Activated CD4-positive, alpha-beta T cell treated with anti-CD3 and anti-CD28 coated beads, Interleukin-2, amount 50 U/mL, for 48 hours (primary cell): ENCODE measurements at places on chromosomes 12 and 14.

DNA sequence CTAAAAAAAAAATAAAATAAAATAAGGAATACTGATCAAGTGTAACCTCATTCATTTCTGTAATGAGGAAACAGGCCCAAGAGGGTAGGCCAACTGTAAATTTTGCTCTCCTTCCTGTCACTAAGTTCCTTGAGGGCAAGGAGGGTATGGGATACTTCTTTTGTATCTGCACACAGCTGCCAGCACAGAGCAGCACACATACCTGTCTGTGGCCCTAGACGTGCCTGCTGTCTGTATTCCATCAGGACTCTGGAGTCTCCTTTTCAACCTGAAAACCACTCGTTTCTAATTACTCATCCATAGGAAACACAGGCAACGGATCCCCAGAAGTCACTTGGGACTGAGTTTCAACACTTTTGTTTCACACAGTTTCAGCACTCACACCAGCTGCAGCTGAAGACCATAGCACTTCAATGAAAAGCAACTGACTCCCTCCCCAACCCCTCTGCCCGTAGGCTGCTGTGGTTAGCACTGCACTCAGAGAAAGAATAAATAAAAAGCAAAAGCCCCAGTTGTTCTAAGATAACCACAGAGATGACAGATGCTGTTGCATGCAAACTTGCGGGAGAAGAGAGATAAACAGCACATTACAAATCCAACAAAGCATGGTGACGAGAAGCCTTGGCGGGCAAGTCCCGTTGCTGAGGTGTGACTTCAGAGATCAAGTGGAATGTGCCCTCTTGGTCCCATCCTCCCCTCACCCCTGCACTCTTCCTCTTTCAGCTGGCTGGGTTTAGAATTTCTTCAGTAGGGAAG, 24.9 kb downstream of the CRACR2A start:
- DNase-seq, result peak; percentile 33

- no peak for DNase-seq
Measured at GRCh38 chr14:72801381-72801812, 92.5 kb downstream of the DPF3 start.

GRCh38 chr14:84027351-84027750, 1502.6 kb upstream of the FLRT2 start:
- no peak for DNase-seq

DNA sequence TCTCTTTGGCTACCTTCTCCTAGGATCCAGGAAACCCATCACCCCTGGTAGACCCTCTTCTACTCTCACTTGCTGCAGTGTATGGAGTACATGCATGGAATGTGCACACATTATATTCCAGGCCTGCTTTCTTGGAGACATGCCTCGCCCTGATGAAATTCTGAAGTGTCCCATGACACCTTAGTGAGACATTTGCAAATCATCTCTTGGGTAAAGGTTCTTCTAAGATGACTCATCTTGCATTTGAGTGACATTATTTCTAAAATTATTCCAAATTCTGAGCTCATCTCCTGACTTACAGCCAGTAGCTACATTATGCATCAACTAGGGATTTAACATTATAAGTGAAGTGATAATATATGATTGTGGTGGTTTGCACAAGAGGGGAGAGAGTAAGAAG, 49.8 kb downstream of the SDR9C7 start:
- no peak for DNase-seq

DNA sequence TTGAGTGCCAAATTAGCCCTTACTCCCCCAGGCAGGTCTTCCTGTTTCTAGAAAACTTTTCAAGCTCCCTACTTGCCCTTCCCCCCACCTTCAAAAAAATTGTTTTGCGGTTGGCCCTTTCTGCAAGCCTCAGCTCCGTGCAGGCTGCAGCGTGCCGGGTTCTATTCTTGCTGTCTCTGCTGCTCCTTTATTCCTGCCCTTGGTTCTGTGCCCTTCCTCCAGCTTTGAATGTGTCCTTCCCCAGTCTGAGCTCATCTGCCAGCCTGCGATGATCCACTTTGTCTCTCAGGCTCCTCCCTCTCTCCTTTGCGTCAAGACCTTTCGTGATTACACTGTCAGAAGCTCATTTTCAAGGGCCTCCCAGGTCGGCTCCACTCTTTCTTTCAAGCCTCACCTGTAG, 98.6 kb downstream of the IRF2BPL start:
- peak; percentile 63 for DNase-seq

DNA sequence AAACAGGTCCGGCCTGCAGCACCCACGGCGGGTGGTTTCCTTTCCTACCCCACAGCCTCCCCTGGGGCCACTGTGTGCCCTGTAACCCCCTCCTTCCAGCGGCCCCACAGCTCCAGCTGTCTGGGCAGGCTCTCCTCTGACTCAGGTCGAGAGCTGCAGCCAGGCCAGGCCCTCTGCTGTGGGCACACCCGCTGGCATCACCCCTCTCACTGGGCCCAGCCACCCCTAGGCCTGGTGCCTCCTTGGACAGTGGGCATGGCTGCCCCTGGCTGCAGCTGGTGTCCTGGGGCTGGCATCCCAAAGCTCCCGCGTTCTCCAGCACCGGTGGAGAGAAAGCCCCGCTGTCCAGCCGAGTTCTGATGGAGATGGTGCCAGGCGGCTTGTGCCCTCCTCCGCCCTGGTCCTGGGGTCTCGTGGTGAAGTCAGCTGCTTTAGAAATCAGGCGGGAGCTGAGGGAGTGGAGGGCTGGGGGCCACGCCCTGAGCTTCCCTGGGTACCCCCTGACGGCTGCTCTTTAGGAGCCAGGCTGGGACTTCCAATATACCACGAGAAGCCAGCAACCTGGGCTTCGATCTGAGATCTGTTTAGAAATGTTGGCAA, 114.9 kb downstream of the KIF26A start:
- DNase-seq, result no peak

GRCh38 chr12:127115468-127116035, 1151.4 kb upstream of the TMEM132C start:
- DNase-seq, result no peak

DNA sequence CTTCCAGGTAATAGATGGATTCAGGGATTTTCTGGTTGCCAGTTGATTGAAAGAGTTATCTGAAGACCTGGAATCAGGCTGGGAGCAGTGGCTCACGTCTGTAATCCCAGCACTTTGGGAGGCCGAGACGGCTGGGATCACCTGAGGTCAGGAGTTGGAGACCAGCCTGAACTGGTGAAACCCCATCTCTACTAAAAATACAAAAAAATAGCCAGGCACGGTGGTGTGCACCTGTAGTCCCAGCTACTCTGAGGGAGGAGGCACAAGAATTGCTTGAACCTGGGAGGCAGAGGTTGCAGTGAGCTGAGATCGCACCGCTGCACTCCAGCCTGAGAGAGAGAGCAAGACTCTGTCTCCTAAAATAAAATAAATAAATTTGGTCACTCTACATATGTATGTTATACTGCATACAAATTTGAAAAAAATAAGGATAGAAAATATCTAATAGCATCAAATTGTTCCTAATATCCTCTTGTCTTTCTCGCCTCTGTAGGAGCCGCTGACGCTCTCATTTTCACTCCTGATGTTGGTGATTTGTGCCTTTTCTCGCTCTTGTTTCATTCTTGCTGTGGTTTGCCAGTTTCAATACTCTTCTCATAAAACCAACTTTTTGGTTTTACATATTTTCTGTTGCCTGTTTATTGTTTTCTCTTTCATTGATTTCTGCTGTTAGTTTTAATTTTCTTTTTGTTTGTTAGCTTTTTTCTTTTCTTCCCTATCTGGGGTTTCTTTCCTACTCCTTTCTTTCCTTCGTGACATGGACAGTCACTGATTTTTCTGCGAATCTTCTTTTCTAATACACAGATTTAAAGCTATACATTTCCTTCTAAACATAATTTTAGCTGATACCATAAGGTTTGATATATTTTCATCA, 23.8 kb upstream of the PLD4 start:
- no peak for DNase-seq

DNA sequence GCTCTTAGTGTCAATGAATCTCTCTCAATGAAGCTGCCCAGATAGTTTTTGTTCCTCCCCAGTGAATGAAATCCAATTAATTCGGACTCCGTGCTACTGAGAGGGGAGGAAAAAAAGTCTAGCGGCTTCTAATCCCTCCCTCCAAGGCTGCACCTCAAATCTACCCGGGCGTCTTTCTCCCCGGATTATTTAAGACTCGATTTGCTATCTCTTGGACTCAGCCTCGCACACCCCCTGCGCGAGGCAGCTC, 134 bp downstream of the DUSP6 start:
- DNase-seq, result no peak

GRCh38 chr12:98922871-98923270, 277.8 kb downstream of the APAF1 start:
- no peak for DNase-seq

GRCh38 chr14:39459795-39460478, 27.7 kb upstream of the FBXO33 start:
- DNase-seq, result no peak

DNA sequence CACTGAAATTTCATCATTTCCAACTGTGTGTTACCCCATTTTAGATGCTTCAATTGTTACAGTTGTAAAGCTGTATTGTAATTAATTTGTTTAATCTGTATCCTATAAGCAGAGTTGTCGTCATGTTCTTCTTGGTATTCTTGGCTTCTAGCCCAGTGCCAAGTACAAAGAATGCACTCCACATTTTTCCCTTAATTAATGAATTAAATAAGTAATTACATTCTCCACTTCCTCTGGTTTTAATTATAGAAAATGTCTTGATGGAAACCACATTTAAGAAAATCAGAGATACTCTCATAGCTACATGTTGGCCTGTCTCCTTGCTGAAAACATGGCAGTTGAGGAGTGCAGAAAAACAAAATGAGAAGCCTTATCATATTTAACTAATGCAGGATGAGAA, 746 bp downstream of the DNAI7 start:
- no peak for DNase-seq

DNA sequence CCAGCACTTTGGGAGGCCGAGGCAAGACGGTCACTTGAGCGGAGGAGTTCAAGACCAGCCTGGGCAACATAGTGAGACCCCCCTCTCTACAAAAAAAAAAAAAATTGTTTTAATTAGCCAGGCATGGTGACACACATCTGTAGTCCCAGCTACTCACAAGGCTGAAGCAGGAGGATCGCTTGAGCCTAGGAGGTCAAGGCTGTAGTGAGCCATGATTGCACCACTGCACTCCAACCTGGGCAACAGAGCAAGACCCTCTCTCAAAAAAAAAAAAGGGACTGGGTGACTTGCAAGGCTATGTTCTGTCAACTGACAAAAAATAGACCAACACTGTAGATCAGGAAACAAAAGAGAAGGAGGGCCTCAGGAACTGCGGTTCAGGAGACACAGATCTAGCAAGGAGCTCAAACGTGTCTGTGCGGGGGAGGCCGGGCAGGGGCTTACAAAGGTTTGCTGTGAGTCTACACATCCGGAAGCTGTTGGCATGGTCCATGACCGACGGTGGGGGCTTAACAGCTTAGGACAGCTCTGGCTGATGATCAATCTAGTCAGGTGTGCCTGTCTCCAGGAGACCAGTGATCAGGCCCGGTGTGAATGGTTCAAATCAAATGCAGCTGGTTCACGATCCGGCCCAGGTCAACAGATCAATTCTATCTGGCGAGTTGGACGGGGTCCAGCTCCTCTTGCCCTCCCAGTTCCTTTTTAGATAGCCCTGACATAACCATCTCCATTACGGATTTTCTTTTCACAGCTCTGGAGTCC, 31.7 kb upstream of the INF2 start:
- no peak for DNase-seq

- DNase-seq, result no peak
Measured at GRCh38 chr12:80830533-80831088, 107.1 kb downstream of the LIN7A start.

DNA sequence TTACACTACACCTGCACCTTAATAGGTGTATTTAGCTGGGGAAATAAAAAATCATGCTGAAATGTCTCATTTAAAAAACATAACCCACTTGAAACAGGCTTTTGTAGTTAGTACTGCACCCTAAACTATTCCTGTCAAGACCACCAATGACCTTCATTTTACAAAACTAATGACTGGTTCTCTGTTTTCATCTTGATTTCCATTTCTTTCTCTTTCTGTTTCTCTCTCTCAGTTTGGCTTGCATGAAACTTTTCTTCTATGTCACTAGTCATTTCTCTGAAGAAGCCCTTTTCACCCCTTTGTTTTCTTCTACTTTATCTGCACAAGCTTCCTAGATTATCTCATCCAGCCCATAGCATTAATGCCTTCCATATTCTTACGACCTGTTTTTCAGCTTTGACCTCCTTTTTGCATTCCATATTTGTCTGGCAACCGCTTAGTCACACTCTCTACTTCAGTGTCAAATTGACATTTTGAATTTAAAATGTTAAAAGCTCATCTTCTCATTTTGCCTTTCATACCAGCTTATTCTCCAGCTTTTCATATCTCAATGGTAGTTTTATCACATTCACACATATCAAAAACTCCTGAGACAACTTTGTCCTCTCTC, 32.7 kb upstream of the KLRF1 start:
- no peak for DNase-seq

DNA sequence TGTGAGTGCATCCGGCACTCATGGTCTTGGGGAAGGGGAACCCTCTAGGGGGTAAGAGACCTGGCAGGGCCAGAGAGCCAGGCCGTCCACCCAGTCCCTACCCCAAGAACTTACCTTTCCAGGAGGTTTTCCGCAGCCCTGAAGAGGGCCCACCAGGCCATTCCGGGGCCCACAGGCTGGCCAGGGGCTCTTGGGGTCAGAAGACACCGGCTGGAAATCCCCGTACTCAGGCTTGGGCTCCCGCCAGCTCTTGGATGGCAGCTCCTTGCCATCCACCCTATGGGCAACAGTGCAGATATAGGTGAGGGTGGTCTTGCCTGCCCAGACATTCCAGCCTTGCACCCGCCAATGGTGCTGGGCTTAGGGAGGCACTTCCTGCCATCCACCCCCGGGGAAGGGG, 34.6 kb downstream of the NCKAP5L start:
- DNase-seq, result no peak

DNA sequence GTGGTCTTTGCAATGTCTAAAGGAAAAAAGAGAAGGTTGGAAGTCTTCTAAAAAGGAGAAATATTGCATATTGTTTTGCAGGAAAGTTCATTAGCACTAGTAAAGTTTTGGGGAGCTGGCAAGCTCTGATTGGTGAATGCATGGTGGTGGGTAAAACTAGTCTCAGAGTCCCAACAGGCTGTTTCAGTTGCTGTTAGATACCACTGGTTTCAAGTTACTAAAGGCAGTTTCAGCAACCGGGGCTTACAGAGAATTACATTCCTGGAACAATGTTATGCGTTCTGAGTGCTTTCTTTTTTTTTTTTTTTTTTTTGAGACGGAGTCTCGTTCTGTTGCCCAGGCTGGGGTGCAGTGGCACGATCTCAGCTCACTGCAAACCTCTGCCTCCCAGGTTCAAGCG, 208.2 kb downstream of the EPS8 start:
- no peak for DNase-seq

GRCh38 chr12:28937196-28937595, 211.9 kb upstream of the FAR2 start:
- no peak for DNase-seq
